ENCODE measurements at places on chromosomes 3 and 15.

DNA sequence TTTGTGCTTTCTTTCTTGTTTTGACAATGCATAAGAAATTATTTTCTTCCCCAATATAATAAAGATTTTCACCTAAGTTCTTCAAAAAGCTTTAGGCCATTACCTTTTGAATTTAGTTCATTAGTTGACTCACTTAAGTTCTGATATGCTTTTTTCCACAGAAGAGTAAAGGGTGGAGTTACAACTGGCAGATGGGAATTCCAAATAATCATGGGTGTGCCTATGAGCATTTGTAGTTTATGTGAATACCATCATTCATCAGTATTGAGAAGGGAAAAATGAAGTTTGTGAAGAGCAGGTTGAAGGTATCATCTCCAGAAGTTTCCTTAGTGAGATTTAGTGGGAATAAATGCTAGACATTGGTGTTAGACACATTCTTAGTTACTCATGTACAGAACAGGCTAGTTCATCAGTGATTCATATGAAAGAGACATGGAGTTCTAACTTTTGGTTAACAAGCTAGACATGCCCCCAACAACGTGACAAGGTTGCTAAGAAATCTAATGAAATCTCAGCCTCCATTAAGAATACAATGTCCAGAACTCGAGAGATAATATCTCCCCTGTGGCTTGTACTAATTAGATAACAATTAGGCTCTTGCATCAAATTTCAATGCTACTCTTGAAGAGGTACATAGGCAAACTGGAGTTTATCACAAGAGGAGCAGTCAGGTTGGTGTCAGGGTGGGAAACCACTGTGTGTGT, 16.9 kb upstream of the ALCAM start:
- no peak for DNase-seq

DNA sequence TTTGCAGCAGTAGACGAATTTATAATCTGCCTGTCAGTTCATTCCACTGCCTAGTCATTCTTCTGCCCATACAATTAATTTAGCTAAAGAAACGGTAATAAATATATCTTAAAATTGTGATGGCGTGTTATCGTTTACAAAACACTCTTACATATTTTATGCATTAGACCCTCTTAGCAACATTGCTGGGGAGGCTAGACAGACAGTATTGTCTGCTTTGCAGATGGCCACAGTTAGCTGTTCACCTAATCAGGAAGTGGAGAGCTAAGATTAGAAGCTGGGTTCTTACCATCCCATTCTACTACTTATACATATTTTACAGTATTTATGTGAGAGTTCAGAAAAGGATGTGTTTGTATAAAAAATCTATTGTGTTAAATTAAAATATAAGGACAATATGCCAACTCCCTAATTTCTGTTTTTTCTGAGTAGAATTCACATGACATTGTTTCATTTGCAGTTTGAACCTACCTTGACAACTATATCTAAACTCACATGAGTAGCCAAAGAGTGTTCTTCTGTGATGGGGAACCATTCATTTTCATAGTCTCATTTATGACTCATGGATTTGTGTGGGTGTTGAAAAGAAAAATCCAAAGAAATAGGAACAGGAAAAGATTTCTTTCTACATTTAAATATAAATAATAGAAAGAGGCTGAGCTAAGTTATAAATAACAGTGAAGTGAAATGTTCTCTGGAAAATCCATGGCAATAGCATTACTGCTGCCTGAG, 41.7 kb upstream of the C3orf80 start:
- DNase-seq, result no peak

DNA sequence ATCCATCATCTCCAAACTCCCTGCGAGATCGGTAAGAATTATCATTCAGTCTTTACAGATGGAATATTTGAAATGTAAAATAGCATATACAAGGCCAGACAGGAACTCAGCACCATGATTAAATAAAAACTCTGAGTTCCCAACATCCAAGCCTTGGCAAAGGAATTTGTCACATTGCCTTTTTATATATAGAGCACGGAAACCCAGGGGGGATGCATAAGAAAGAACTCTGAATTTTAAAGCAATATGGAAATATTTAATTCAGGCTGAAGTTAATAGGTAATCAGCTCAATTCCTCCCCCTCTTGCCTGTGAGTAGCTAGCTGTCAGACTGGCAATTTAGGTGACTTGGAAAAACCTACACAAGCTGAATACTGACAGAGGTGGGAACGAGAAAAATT, 217.9 kb upstream of the KCNMB2 start:
- no peak for DNase-seq

GRCh38 chr3:25125201-25125600, 302.9 kb upstream of the RARB start:
- no peak for DNase-seq

- DNase-seq, result no peak
Measured at GRCh38 chr3:170346481-170347392, 10.8 kb upstream of the SKIL start.

GRCh38 chr15:80432345-80432702, 28.1 kb downstream of the ARNT2 start:
- DNase-seq, result no peak

GRCh38 chr3:169344465-169344864, 319.0 kb downstream of the MECOM start:
- no peak for DNase-seq

DNA sequence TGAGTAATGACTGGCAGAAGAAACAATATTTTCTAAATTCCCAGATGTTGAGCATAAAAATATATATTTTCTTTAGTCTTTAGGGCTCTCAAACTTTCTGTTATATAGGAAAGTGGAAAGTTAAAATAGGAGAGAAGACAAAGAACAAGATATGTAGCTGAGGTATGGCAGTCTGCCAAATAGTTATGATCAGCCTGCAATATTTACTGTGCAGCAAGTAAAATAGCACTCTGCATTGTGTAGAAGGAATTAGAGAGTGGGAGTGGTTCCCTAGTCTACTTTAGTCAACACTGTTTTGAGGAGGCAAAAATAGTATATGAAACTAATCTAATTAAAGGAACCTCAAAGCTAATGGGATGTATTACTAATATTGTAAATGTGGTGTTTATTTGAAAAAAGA, 978.1 kb upstream of the ALCAM start:
- DNase-seq, result no peak

DNA sequence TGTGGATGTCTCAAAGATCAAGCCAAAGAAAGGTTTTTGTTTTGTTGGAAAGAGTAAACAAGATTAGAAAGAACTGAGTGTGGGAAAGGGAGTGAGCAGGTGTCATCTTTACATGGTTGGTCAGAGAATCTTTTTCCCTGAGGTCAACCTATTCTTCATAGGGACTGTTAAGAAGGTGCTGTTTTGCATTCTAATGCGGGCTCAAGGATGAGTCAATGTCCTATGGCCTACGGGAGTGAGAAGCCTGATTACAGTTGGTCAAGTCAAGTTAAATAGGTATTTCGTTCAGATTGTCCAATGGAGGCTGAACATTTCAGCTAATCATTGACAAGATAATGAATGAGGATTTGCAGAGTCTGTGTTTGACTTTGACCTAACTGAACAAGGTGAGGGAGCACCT, 491.2 kb upstream of the PDZRN3 start:
- no peak for DNase-seq

GRCh38 chr15:41331833-41332193, 578 bp downstream of the OIP5 start:
- DNase-seq, result no peak

DNA sequence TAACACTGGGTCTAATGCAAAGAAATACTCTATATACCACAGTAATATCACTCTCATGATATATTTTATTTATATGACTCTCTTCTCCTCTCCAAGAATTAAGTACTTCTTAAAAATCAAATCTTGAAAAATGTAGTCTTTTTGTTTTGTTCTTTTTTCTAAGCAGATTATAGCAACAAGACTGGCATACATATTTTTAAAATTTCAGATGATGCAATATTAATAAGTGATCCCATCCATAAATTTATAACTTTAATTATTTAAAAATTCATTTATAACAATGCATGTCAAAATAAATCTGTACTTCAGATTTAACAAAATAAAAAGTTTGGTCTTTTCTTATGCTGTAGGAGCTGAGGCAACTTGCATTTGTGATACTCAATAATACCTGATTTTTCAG, 95.0 kb upstream of the NEDD4 start:
- no peak for DNase-seq

- peak; percentile 40 for DNase-seq
Measured at GRCh38 chr3:122415104-122415744, 638 bp downstream of the WDR5B start.

GRCh38 chr3:144106970-144107369, 135.3 kb downstream of the DIPK2A start:
- no peak for DNase-seq

Measured in stimulated activated CD4-positive, alpha-beta T cell treated with anti-CD3 and anti-CD28 coated beads, Interleukin-15, amount 100 ng/mL, for 48 hours (primary cell).